ENCODE measurements at places on chromosomes 11 and 22.

- DNase-seq, result no peak
Measured at GRCh38 chr22:40234658-40235057, 56.9 kb downstream of the TNRC6B start.

DNA sequence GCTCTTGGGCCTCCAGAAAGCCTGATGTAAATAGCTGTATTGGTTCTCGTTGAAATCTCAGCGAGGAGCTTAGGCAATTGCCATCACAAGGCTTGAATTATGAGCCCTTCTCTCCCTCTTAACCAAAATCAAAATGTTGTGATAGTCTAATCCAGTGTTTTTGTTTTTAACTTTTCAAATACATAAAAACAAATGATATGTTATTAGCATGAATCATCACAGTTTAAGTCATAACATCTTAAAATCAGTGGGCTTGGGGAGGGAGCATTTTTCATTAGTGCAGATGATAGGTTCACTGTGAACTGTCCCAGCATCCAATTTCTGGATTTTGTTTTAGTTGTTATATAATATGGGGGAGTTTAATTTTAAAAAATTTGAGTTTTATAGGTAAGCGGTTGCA is 48.9 kb upstream of the HORMAD2 start:
- DNase-seq, result no peak

- DNase-seq, result peak; percentile 43
Measured at GRCh38 chr11:73393479-73394415, 17.5 kb downstream of the RELT start.

DNA sequence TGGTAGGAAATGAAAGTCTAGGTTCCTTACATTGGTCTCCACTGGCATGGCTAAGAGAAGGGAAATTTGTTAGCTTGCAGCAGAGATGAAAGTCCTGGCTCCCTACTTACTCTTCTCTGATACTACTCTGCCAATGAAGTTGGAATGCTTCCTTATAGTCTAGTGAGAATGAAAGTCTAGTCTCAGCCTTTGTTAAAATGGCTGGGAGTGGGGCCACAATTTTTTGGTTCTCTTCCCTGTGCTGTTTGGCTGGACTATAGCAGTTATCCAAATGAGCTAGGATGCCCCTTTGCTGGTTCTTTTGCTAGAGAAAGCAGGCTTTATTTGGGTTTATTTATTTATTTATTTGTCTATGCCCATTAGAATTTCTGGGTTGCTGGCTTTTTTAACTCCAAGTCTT is 414.3 kb downstream of the AASDHPPT start:
- no peak for DNase-seq

DNA sequence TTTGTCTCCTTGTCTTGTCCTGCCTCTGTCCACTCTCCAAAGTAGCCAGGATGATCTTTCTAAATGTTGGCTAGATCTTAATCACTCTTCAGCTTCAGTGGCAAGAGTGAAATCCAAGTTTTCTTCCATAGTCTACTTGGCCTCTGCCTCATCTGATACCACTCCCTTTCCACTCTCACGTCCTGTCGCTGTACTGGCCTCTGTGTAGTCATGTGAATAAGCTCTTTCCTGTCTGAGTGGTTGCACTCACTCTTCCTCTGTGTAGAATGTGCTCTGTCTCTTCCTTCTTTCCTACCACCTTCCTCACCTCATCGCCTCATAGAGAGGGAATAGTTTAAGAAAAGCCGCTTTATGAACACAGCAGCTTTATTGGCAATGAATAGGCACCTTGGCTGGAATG is 86.5 kb downstream of the WNT11 start:
- no peak for DNase-seq

- no peak for DNase-seq
Measured at GRCh38 chr11:77580712-77581337, 8.9 kb upstream of the AQP11 start.

GRCh38 chr22:31148953-31149627 is 8.8 kb upstream of the PLA2G3 start:
- DNase-seq, result no peak

DNA sequence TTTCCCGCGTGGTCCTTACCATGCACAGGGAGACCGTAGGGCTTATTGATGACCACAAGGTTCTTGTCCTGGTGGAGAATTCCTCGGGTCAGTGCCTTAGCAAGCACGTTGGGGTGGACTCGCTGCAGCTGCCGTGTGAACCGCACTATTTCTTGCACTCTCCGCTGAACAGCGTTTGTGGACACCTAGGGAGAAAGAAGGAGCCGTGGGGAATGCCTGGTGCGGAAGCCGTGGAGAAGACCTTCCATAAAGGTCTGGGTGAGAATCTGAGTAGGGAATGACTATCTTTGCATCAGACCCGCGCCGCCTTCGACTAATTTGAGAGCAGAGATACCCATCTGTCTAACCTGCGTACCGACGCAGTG is 597 bp downstream of the RPUSD4 start:
- no peak for DNase-seq

GRCh38 chr11:119248750-119249670 is 42.9 kb downstream of the CBL start:
- no peak for DNase-seq

DNA sequence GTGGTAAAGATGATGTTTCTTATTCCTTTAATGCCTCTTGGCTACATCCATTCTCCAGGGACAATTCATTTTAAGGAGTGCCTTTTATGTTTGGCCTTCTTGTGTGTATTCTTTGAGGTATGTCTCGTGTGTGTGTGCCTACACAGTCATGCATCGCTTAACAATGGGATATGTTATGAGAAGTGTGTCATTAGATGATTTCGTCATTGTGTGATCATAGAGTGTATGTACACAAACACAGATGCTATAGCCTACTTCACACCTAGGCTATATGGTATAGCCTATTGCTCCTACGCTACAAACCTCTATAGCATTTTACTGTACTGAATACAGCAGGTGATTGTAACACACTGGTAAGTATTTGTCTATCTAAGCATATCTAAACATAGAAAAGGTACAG is 23.0 kb downstream of the ZNF202 start:
- no peak for DNase-seq

- DNase-seq, result no peak
Measured at GRCh38 chr22:47928631-47929030, 1166.2 kb downstream of the TBC1D22A start.

GRCh38 chr22:45688600-45689080 is 17.0 kb downstream of the ATXN10 start:
- DNase-seq, result no peak

GRCh38 chr11:131118247-131118646 is 202.0 kb upstream of the SNX19 start:
- DNase-seq, result no peak

DNA sequence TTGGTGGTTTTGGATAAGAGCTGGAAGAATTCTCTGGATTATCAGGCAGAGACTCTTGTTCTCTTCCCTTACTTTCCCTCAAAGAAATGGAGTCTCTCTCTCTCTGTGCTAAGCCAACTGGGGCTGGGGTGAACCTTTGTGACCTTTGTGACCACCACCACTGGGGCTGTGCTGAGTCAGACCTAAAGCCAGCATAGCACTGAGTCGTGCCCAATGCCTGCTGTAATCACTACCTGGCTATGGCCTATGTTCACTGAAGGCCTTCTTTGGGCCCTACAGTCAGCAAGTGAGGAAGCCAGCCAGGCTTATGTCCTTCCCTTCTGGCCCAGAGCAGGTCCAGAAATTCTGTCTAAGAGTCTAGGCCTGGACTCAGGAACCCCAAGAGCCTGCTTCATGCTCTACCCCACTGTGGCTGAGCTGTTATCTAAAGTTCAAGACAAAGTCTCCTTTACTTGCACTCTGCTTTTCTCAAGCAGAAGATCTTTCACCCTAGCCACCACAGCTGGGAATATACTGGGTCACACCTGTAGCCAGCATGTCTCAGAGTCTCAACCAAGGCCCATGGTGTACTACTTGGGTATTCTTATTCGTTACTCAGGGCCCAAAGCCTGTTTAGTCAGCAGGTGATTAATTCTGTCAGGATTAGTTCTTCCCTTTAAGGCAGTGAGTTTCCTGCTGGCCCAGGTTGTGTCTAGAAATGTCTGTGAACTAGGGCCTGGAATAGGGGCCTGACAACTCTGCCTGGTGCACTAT is 86.0 kb downstream of the EHF start:
- no peak for DNase-seq

GRCh38 chr11:108009497-108010370 is 1.0 kb downstream of the CUL5 start:
- no peak for DNase-seq
